Right ventricle myocardium inferior (tissue), 1 donor: ENCODE measurements at places on chromosomes 7 and 10.

- no peak for DNase-seq
Measured at GRCh38 chr7:104857458-104858425, 156.3 kb upstream of the KMT2E start.

GRCh38 chr10:69416695-69417094 lies at the start of gene TACR2:
TACR2 (minus strand) TSS chr10:69416918; CDS start chr10:69416323, 595 bp downstream.
- DNase-seq: no peak

DNA sequence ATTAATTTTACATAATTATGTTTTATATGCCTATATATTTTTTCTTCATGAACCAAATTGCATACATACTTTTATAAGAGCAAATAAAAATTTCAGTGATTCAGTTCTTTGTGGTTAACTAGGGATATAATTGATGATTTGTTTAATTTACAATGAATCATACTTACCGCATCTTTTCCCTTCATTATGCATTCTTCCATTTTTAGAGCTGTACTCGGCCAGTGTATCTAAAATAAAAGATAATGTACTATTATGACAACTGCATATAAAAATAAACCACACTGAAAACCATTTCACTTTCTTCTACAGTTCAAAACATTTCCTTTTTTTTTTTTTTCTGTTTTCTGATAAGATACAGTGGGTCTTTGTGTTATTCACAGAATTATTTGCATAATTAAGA lies 179.9 kb downstream of the SEMA3E start:
- DNase-seq: no peak

DNA sequence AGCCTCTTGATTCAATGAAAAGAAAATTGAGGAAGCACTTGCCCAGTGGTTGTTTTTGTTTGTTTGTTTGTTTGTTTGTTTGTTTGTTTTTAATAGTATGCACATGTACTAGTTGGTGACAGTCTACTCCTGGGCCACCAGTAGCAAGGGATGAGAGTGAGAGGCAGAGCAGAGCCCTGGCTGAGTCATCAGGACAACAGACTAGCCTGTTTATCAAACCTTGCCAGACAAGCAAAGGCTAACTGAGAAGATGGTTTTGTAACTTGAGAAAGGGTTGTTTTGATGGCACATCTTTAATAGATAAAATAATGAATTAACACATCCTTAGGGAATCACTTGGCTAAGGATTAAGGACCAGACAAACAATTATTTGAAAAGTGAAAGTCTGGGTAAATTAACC lies 78.1 kb downstream of the INHBA start:
- DNase-seq: no peak

DNA sequence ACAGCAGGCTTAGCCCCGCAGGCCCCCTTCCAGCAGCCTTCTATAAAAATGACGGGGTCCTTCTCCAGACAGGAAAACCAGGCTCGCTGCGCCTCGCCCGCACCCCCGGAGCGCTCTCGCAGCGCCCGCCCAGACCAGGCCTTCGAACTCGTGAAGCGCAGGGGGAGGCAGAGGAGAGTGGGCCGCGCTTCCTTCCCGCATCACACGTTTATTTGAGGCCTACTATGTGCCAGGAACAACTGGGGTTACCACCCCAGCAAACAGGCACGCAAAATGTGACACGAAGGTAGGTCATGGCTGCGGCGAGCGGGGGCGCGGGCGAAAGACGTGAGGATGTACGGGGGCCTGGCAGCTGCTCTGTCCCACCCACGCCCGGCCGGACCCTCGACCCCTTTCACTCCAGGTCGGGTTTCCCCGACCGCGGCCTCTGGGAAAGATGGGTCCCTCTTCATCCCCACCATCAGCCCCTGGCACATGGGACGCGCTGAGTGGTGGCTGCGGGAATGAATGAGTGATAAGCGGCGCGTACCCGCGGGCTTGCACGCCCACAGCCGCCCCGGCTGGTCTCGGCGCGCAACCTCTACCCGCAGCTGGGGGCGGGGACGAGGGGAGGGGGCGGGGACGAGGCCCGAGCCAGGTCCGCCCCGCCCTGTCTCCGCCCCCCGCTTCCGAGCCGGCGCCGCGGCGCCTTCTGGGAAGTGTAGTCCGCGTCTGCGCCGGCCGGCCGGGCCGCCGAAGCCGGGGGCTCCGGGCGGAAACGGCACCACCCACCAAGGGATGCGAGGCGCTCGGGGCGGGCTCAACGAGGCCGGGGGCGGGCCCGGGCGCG lies 59.1 kb downstream of the ZNF467 start:
- peak; percentile 97 for DNase-seq

- no peak for DNase-seq
Measured at GRCh38 chr7:99424932-99425730, 13.5 kb downstream of the PTCD1 start.

GRCh38 chr10:15448598-15448997 lies 77.5 kb upstream of the FAM171A1 start:
- DNase-seq: no peak

DNA sequence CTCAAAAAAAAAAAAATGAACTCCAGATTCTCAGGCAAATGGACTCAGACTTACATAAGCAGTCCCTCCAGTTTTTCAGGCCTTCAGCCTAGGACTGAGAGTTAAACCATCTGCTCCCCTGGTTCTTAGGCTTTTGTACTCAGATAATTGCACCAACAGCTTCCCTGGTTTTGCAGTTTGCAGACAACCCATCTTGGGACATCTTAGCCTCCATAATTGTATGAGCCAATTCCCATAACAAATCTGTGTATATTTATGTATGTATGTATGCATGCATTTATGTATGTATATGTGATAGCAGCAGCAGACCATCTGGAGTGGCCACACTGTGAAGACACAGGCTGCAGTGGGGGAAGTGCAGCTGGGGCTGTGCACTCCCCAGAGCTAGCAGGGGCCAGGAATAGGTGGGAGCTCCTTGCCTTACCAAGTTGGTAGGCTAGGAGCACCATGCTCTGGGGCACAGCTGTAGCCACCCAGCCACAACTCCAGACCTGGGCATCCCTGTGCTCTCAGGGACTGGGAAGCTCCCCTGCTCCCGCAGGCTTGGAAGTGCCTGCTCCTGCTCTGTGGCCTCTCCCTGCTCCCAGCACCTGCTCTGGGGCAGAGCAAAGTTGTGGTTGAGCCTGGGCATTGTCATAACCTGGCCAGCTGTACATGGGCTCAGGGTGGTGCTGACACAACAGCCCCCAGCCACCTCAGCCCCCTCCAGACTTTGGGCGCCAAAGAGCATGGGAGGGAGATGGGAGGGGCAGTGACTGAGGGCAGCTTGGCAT lies 8.9 kb upstream of the KLHL7 start:
- no peak for DNase-seq

- DNase-seq: no peak
Measured at GRCh38 chr7:43650457-43651052, 67.6 kb downstream of the STK17A start.

- no peak for DNase-seq
Measured at GRCh38 chr10:83886871-83887270, 252.4 kb upstream of the GHITM start.

GRCh38 chr7:44471436-44471835 lies 19.0 kb downstream of the NUDCD3 start:
- no peak for DNase-seq

GRCh38 chr10:71437537-71438092 lies 40.9 kb downstream of the CDH23 start:
- no peak for DNase-seq

DNA sequence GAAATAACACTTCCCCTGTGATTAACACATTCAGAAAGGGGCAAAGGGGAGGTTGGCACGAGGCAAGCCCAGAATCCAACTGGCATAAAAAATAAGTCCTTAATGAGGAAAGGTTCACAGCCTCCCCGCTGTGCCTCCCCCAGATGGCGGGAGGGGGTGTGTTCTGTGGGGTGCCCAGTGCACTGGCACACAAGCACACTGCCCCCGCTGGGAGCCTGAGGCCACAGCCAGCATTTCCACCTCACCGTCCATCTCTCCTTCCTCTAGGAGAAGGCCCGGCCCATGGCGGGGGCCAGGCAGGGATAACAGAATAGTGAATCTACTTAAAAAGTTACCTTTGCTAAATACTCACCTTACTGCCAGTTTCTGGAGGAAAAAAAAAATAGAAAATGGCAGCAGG lies 43.2 kb downstream of the PRKAG2 start:
- DNase-seq: no peak

- DNase-seq: no peak
Measured at GRCh38 chr10:105094048-105094447, 453.0 kb downstream of the SORCS3 start.

GRCh38 chr7:3605222-3605621 lies 304.2 kb downstream of the SDK1 start:
- DNase-seq: no peak

GRCh38 chr10:88270871-88271713 lies 312.0 kb downstream of the RNLS start:
- DNase-seq: no peak

- no peak for DNase-seq
Measured at GRCh38 chr7:73577627-73578341, 595 bp downstream of the TBL2 start.

DNA sequence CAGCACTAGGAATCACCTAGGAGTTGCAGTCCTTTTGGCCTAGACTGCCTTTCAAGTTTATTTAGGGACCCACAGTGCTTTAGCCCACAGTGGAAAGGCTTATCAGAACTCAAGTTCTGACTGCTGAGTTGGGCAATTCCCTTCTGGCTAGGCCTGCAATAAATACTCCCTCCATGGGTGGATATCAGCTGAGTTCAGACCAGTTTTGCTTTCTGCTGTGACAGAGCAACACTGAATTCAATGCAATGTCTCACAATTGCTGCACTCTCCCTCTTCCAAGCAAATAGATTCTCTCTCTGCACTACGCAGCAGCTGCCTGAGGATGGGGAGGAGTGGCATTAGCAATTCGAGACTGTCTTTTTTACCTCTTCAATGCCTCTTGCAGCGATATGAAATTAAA lies 1153.3 kb downstream of the SORCS1 start:
- DNase-seq: no peak

GRCh38 chr10:65555192-65555591 lies 1370.6 kb upstream of the LRRTM3 start:
- DNase-seq: no peak

- DNase-seq: no peak
Measured at GRCh38 chr10:11379771-11380170, 231.7 kb downstream of the USP6NL start.

DNA sequence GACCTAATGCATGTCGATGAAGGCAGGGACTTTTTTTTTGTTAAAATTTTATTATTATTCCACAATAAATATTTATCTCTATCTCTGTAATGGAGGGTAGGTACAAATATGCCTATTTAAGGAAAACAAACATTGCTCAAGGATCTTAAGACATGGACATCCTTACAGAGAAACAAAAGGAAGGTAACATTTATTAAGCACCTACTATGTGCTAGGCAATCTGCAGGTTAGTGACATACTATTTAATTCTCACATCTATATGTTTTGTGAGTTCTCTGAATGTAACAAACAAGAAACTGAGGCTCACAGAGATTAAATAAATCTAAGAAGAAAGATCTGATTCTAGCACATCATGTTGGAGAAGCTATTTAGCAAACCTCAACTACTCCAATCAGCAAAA lies 32.1 kb downstream of the LMOD2 start:
- no peak for DNase-seq

DNA sequence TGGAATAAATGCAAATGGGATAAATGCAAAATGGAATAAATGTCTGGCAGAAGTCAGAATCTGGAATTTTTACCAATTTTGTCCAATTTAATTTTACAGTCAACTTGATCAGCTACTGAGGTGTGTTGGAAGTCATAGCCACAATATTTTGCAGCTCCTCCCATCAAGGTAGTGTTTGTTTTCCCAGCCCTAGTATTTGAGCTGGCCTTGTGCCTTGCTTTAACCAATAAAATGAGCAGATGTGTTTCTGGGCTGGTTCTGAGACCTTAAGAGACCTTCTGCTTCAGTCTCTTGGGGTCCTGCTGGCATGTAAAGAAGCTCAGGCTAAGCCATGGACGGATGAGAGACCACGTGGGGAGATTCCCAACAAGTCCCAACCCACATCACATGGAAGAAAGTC lies 42.7 kb upstream of the RSBN1L start:
- DNase-seq: no peak

DNA sequence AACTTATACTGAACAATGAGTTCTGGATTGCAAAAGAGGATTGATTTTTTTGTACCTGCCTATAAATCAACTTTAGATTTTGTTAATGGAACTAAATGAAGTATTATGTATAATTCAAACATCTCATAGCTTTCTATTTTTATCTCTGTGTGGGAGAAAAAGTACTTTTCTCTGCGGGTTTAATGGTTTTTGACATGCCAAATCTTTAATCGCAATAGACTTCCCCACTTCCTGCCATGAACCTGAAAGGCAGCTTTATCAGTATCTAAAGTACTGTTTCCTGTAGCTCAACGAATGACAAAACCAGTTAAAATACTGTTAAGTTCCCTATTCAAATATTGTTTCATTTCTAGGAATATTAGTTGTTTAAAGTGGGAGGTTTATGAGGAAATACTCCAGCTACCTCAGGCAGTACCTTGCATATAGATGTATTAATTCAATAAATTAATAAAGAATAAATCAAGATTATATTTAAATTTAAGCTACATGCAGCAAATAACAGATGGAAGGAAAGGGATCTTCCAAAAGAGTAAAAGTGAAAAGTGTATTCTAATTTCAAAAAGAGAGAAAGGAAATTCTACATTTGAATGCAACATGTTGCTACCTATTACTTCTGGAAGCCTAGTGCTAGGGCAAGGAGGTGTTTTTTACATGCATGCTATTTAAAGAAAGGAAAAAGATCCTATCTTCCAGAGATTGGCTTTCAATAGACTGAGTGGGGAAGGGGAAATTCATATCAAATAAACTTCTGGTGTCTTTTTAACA lies 75.9 kb downstream of the SVOPL start:
- DNase-seq: no peak

- no peak for DNase-seq
Measured at GRCh38 chr10:1964476-1964875, 227.2 kb upstream of the ADARB2 start.

- no peak for DNase-seq
Measured at GRCh38 chr10:77925795-77926565, 575 bp downstream of the DLG5 start.

GRCh38 chr7:155618708-155619633 lies 25.5 kb upstream of the RBM33 start:
- DNase-seq: no peak

DNA sequence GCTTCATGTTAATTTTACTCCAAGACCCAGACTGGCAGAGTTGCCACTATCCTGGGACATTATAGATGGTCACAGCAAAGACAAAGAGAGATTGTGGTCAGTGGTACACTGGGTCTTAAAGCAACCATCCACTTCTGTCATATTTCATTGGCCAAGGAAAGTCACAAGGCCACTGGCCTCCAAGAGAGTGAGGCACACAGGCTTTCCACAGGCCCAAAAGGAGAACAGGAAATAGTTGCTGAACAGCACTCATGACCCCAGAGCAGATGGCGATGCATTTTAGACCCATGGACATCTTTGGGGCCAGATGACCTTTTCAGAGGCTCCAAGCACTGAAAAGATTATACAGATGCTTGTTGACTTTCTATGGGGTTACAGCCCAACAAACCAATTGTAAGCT lies 97.4 kb downstream of the ARID5B start:
- no peak for DNase-seq

DNA sequence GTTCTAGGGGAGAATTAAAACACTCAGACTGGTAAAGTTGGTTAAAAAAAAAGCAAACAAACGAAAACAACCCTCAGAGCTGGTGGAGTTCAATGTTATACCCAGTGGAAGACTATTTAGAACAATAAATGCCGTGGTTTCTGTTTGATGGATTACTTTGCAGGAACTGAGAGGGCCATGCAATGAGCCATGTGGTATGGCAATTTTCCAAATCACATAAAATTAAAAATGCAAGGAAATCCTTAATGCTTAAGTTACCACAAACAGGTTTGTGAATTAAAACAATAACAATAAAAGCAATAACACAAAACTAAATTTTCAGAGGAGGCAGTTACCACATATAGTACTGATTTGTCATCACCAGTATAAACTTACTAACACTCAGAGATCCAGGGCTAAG lies 96.9 kb downstream of the RTKN2 start:
- DNase-seq: no peak
